ENCODE measurements at places on chromosomes 5 and 9.
A peak's percentile ranks its signal among the peaks of the same experiment; 100 is the strongest.

DNA sequence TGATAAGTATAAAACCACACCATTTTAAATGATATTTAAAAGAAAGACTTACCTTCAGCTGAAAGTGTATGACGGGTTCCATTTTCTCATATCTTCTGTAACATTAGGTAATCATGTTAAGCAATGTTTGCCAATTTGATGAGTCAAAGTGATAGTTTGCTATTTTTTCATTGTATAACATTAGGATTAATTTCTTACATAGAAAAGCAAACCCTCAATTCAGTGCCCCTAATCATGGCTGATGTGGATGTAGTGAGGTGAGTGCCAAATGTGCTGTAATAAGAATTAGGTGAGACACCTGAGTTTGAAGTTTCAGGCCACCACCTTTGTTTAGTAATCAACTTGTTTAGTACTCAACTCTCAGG lies 68.0 kb downstream of the UNC13B start:
- DNase-seq: no peak

DNA sequence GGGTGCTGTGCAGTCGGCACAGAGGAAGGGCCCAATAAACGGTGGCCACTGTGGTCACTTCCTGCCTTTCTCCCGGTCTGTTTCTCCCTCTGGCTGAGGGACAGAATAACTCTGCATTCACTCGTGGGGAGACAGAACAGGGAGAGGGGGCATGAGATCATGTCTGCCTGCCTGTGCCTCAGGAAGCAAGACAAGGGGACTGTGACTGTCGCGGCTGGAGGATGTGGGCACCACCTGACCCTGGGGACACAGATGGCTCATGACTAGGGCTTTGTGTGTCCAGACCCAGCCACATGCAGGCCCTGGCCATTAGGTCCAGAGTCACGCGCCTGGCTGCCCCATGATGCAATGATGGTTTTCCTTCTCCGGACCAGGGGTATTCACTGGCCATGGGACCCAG lies 5.8 kb downstream of the TRUB2 start:
- DNase-seq: no peak

DNA sequence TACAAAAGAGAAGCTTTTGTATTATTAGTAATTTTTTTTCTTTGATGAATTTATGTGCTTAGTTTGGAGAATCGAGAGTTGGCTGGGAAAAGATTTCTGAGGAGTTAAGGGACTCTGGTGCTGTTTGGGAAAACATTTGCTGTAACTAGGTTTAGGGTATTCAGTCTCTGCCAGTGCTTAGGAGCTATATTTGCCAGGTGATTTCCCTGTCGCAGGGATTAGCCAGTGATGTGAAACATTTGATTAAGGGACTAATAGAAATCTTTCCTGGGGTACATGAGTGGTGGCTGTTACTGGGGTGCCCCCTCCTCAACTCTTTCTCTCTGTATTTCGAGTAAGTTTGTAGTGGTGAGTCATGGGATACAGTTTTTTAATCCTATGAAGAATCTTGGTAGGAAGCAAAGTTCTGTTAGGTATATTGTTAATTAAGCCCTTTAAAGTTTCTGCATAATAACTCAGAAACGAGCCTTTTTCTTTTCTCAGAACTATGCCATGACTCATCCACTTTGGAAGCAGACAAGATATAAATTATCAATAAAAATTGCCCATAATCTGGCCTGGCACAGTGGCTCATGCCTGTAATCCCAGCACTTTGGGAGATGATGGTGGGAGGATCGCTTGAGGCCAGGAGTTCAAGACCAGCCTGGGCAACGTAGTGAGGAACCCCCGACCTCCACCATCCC lies 18.6 kb downstream of the RGMB start:
- DNase-seq: no peak

DNA sequence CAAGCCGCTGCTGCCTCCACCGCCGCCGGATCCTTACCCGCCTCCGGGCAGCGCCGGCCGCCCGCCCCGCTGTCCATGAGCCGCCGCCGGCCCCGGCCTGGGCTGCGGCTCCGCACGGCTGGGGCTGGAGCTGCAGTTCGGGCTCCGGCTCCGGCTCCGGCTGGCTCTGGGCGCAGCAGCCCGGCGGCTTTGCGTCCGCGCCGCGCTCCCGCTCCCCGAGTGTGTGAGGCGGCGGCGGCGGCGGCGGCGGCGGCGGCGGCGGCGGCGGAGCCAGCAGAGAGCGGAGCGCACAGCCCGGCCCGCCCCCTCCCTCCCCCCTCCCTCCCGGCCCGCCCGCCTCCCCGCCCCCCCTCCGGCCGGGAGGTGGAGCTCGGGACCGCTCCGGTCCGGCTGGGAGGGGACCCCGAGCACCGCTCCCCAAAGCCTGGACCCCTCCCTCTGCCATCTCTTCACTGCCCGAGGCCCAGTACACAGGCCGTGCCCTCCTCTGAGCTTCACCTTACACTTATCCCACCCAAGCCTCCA lies at the start of gene PCDH1:
Gene PCDH1 (minus strand): TSS at position 225 of the 525 bp plus-strand sequence. CDS start 148 bp downstream, at position 77.
- no peak for DNase-seq

GRCh38 chr5:179301796-179302195 lies 43.5 kb downstream of the ADAMTS2 start:
- DNase-seq: peak; percentile 69

- no peak for DNase-seq
Measured at GRCh38 chr9:111193095-111193494, 136.9 kb downstream of the OR2K2 start.

- DNase-seq: no peak
Measured at GRCh38 chr5:78562714-78563330, 85.8 kb downstream of the LHFPL2 start.

GRCh38 chr9:79617395-79617794 lies 45.6 kb downstream of the TLE4 start:
- peak; percentile 43 for DNase-seq

DNA sequence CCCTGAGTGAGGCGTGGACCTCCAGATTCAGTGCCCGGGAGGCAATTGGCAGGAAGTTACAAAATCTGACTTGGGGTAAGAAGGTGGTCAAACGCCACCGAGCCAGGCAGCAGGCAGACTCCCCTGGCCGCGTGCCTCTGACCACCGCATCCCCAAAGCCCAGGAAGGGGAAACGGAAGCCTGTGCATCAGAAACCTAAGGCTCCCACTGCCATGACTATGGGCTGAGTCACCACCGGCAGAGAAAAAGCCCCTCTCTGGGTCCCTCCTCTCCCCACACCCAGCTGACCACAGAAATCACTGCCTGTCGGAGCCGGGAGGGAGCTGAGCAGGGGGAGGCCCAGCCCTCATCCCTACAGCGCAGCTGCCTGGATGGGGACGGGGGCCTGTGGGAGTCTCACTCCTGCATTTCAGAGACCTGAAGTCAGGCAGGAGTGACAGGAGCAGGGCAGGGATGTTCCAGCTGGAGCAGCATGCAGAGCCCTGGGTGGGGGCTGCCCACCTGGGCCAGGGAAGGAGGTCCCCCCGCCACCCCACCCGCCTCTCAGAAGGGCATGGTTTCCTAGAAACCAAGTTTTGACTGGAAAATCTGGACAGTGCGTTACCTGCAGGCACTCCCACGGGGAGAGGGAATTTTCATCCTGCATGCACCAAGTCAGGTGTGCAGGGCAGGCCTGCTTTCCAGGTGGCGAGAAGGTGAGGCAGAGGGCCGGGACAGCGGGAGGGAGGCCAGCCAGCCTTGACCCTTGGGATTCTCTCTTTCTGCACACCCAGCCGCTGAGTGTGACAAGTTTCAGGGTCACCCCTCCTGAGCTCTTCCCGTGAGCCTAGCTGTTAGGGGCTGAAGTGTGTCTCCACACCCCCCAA lies 68.2 kb downstream of the LRSAM1 start:
- DNase-seq: peak; percentile 37

DNA sequence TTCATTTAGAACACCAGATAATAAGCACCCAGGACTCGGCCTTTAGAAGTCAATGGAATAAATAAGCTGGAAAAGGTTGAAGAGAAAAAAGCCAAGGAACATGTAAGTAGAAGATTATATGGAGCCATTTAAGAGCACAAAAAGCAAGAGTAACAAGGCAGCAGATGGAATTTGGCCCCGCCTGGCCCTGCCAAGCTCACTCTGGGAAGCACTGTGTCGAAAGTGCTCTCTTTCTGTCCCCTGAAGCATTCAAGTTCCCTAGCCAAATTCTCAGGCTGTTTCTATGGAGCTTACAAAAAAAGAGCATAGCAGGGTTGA lies 73.0 kb upstream of the GPR151 start:
- no peak for DNase-seq

DNA sequence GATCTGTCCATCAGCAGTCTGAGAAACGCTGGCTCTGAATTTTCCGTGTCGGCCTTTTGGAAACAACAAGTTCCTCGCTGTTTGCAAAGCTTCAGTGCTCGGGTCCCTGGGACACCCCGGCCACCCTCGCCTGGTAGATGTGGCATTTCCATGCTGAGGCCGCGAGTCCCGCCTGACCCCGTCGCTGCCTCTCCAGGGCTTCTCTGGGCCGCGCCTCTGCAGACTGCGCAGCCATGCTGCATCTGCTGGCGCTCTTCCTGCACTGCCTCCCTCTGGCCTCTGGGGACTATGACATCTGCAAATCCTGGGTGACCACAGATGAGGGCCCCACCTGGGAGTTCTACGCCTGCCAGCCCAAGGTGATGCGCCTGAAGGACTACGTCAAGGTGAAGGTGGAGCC lies 4.7 kb downstream of the NTNG2 start:
- DNase-seq: no peak

GRCh38 chr5:10448754-10449360 lies 7.2 kb downstream of the ROPN1L start:
- no peak for DNase-seq

DNA sequence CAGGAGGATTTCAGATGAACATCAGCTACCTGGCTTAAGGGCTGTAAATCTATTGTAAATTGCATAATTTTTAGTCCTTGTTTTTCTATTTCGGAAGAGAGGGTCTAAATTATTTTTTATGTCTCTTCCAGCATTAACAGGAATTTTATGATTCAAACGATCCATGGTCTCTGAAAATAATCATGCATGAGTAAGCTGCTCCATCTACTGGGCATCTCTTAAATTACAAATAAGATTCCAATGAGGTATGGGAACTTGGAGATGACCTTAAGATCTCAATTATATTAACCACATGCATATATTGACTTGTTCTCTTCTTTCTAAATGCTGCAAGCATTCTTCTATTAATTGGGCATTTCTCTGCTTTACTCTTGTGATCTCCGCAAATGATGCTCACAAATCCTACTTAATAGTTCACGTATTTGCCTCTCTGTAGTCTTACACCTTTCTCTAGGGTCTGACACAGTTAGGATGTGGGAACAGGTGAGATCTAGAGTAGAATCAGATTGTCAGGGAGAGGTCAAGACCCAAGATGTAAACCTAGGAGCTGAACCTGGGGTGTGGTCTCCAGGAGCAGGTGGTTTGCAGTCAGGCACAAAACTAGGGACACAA lies 86.9 kb downstream of the NUDT12 start:
- DNase-seq: no peak

- DNase-seq: no peak
Measured at GRCh38 chr9:95816716-95817115, 58.8 kb upstream of the ERCC6L2 start.

GRCh38 chr5:36878392-36879082 lies 2.0 kb downstream of the NIPBL start:
- DNase-seq: peak; percentile 57

- DNase-seq: no peak
Measured at GRCh38 chr5:180898621-180899246, at the start of gene BTNL8. Gene BTNL8, plus strand, starts transcription at chr5:180899159. Its CDS starts 152 bp downstream, at chr5:180899311.

DNA sequence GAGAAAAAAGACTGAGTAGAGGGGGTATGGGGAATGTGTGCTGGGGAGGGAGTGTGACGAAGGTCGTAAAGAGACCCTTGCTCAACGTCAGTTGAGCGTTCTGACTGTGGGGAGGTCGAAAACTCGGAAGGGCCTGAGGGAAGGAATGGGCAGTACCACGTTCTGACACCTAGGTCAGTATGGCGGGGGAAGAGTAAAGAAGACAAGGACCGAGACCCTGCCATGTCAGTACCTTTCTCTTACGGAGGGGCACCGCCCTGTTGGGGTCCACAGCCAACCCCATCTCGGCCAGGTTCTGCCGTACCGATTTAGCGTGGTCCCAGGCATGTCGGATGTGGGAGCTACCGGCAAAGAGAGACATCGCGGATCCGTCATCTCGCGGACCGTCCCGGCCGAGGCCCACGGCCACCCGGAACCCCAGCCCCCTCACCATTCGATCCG lies 375 bp downstream of the NOP16 start:
- DNase-seq: no peak

- no peak for DNase-seq
Measured at GRCh38 chr5:115685490-115685889, 59.7 kb upstream of the TMED7 start.

GRCh38 chr9:129093602-129094386 lies 12.9 kb downstream of the DOLPP1 start:
- peak; percentile 32 for DNase-seq

- no peak for DNase-seq
Measured at GRCh38 chr5:160434022-160434531, 12.4 kb downstream of the PTTG1 start.

- peak; percentile 93 for DNase-seq
Measured at GRCh38 chr9:136023410-136024225, 62.4 kb upstream of the UBAC1 start.

DNA sequence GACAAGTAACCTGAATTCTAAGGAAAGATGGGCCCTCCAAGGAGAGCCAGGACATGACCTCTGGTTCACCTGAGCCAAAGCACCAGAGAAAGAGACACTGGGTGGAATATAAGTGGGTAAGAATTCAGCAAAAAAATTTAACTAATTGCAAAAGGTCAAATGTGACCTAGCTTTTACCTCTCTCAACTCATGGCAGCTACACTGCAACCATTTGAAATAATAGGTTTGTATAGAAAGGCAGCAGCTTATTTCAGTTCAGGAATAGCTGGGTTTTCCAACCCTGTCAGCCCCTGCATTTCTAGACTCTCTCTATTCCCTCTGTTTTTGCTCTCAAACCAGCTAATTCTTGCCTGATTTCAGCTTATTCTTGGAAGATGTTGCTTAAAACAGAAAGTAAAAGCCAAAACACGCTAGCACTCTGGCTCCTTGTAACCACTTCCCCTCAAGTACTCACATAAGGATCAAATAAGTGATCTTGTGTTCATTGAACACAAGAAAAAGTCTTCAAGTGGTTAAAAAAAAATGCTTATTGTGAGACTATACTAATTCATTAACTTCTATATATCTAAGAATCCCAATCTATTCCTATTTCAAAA lies 101.1 kb upstream of the NR4A3 start:
- DNase-seq: no peak

- no peak for DNase-seq
Measured at GRCh38 chr9:5574097-5574496, 54.8 kb upstream of the RIC1 start.

DNA sequence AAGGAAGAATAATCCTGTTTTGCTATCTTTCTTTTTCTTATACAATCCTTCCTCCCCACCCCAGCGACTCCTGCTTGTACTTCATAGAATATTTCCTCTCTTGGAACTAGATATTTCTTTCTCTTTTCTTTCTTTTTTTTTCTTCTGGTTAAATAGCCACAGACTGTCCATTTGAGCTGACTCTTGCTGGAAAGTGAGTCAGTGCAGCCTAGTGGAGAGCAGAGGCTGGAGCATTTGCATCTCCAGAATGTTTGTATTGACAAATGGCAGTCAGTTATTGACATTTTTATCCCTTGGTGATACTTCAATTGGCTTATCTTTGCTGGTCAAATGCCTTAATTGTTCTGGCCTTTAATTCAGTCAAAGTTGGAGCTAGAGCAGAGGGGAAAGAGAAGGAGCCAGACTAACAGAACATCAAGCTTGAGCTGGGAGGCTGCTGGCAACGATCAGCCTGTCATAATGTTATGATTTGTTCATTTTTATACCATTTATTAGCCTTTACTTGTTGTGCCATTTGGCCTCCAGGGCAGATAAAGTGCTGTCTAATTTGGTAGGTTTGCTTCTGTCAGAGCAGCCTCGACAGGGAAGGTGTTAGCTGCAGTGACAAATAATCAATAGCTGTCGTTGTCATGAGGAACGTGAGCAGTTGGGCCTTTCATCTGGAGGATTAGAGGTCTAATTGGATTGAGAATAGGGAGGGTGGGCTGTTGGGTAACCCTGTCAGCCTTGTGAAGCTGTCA lies 69.0 kb downstream of the INVS start:
- DNase-seq: no peak

All from right cardiac atrium (tissue), 5 donors.